NCI-H524 (cell line): ENCODE measurements at places on chromosomes 7 and 10.

DNA sequence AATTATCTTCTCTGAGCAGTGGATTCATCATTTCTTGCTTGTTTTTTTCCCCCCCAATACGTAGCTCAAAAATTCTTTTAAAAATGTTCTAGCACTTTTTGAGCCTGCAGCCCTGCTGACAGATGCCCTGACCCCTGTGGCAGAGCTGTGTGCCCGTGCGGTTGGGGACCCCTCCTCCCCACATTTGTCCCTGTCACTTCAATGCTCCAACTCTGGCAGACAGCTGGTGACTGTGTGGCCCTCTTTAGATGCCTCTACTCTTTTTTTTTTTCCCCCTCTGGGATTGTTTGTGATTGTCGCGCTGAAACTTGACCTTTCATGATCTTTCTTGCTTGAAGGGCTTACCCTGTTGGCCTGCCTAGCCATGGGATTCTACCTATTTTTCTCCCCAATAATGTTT lies 214.1 kb downstream of the TMEM178B start:
- no peak for DNase-seq

GRCh38 chr7:25597946-25598345 lies 369.7 kb upstream of the NPVF start:
- DNase-seq: no peak

DNA sequence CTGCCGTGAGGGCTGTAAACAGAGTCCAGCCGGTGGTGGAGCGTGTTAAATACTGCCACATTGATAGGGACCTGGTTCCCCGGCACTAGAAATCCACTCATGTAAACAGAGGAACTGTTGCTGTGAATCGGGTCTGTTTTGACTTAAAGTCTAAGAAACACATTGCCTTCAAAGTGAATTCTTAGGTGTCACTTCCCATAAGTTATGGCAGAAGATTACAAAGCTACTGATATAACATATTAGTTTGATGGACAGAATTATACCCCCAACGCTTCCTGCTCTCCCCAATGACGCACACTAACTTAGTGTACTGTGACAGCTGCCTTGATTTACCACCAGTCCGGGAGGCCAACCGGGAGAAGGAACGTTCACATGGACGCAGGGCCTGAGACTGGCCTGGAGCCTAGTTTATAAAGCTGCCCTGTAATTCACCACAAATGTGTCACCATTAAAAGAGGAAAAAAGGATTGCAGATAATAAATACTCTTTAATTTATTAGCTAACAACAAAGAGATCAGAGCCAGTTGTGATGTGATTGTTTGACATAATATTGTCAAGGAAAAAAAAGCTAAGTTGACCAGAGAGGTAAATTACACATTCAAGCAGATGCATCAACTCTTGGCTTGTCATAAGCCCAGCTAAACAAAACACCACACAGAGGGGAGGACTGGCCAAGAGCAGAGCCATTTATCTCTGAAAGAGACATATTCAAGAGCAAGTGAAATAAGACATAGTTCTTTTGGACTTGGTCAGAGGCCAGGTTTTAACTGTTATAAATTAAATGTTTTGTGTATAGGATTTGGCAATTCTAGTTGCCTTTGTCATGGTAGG lies 820.6 kb downstream of the LRMDA start:
- no peak for DNase-seq

DNA sequence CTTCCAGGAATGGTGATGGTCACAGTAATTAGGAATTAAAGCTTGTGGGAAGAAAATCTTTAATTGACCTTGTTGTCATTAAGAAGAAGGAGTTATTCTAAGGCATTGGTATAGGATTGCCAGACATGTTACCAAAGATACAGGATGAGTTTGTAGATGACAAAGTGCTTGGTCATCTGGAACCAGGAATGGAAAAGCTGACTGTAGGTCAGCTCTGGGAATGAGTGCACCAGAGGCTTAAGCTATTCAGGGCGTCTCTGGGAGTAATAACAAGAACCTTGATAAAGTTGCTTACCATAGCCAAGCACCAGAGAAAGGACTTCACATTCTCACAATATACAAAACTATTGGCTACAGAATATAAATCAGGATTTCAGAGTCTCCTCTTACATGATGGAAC lies 89.0 kb downstream of the PHTF2 start:
- no peak for DNase-seq

- DNase-seq: no peak
These were observed 417.0 kb downstream of the CALN1 start for GRCh38 chr7:71995111-71995510.

GRCh38 chr7:73768641-73769480 lies 1.2 kb downstream of the CLDN3 start:
- DNase-seq: no peak

GRCh38 chr10:23174074-23174976 lies 17.8 kb upstream of the PTF1A start:
- DNase-seq: no peak

- DNase-seq: no peak
These were observed 53.7 kb downstream of the CAV1 start for GRCh38 chr7:116578526-116578925.
